Urothelium cell line (cell line): ENCODE measurements at places on chromosomes 4 and X.

DNA sequence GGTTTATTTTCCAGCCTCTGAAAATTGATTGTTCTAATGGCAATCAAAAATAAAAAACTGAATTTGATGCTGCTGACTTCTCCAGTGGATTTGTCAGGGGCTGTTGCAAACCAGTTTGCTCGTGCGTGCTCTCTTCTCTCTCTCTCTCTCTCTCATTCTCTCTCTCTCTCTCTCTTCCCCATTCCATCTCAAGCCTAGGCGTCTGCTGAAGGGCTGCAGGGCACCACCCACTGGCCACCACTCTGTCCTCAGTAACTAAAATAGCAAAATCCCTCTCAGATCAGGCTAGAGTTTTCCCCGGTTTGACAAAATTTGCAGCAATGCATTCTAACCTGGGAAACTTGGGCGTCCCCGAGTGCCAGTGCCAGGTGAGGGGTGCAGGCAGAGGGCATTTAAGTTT, 19.4 kb downstream of the NKX6-1 start:
- peak; percentile 17 for DNase-seq

DNA sequence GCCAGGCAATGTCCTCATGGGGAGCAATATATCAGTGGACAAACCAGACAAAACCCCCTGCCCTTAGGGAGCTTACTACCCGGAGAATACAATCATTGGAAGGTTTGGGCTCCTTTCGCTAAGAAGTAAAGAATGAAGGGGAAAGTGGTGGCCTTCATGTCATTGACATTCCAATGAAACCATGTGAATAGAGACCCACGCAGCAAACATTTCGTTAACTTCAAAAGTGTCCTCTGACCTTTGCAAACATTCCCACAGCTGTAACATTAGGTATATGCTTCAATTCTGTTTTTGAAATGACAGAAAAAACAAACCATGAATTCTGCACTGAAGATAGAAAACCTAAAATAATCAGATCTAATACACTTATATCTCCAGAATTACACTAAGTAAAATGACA, 7.0 kb downstream of the ATP8A1 start:
- no peak for DNase-seq

GRCh38 chrX:15946783-15947580, 92.4 kb upstream of the AP1S2 start:
- peak; percentile 16 for DNase-seq

GRCh38 chr4:1376391-1376840, 29.4 kb downstream of the UVSSA start:
- DNase-seq, result no peak

DNA sequence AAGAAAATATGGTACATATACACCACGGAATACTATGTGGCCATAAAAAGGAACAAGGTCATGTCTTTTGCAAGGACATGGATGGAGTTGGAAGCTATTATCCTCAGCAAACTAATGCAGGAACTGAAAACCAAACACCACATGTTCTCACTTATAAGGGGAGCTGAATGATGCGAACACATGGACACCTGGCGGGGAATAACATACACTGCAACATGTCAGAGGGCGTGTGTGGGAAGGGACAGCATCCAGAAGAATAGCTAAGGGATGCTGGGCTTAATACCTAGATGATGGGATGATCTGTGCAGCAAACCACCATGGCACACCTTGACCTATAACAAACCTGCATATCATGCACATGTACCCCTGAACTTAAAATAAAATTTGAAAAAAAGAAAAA, 19.5 kb upstream of the CNKSR2 start:
- DNase-seq, result no peak

DNA sequence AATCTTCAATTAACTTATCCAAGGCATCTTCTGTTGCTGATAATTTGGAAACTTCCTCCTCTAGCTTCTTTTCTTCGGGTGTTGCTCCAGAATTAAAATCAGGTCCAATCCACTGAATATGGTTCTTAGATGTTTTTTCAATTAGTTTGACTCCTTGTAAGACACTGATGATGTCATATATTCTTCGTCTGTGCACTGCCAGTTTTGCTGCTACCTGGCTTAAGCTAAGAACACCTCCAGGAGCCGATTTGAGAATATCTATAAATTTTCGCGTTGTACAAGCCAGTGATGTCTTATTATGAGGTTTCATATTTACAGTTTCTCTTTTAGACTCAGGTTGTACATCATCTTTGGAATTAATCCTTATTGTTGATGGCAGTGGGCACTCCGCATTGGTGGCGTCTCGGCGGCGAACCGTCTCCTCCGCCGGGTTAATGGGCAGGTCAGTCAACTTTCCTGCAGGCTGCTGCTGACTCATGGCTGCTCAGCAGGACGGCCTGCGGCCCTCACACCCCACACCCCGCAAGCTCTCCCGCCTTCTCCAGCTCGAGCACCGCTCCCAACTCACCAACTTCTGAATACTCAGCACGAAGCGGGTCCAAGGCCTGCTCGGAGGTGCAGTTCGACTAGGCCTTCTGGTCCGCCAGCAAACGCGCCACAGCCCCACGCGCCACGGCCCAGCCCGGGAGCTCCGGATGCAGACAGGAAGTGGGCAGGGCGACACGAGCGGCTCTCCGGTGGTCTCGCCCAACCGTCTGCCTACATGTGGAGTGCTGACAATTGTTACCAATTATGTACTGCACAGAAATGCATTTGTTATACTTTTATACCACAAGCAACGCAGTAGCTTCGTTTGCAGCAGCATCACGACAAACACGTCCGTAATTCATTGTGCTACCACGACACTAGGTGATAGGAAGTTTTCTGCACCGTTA, 49.2 kb upstream of the FHL1 start:
- DNase-seq, result no peak

DNA sequence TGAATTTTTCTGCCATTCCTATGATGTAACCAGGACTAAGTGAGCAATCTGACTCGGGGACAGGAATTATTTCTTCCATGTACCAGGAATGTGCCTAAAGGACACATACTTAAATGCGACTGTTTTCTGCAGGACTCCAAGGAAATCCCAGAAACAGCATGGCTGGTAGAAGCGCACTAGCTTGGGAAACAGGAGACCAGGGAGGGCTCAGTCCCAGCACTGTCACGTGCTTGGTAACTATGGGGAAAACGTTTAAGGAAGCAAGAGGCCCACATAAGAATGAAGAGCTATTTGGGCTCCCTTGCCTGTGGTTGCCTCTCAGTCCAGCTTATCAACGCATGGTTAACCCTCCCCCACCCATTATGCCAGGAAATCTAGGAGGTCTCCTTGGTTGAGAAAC, 19.6 kb downstream of the MPP1 start:
- DNase-seq, result no peak

DNA sequence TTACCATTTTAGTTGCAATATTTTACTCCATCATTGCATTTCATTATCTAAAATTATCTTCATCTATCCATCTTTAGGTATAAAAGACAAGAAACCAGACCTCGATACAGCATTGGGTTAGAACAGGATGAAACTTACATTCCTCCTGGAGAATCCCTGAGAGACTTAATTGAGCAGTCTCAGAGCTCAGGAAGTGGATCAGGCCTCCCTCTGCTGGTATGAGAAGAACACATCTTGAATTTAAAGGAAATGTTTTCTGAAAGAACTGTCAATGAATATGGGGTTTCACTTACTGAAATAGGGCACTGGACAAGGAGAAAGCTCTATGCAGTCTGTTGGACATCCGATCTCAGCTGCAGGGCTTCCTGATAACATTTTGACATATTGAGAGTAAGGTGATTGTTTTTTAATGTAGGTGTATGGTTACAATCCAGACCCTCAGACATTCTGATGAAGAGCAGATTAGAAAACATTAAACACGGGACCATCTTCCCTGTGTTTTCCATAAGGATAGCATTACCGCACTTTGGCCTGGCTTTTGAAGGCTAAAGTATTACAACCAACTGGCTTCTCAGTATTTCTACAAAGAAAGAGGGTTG, 367.2 kb downstream of the BMPR1B start:
- DNase-seq, result peak; percentile 49
